ENCODE measurements at places on chromosomes 11 and 22.

DNA sequence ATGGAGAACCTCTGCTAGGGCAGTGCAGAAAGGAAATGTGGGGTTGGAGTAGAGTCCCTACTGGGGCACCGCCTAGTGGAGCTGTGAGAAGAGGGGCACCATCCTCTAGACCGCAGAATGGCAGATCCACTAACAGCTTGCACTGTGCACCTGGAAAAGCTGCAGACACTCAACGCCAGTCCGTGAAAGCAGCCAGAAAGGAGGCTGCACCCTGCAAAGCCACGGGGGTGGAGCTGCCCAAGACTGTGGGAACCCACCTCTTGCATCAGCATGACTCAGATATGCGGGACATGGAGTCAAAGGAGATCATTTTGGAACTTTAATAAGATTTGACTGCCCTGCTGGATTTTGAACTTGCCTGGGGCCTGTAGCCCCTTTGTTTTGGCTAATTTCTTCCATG is 8.7 kb downstream of the TSKU start:
- no peak for DNase-seq

GRCh38 chr11:29352273-29352795 is 664.5 kb downstream of the KCNA4 start:
- no peak for DNase-seq

- no peak for DNase-seq
Observed at GRCh38 chr11:28144808-28145207, 36.6 kb downstream of the METTL15 start.

DNA sequence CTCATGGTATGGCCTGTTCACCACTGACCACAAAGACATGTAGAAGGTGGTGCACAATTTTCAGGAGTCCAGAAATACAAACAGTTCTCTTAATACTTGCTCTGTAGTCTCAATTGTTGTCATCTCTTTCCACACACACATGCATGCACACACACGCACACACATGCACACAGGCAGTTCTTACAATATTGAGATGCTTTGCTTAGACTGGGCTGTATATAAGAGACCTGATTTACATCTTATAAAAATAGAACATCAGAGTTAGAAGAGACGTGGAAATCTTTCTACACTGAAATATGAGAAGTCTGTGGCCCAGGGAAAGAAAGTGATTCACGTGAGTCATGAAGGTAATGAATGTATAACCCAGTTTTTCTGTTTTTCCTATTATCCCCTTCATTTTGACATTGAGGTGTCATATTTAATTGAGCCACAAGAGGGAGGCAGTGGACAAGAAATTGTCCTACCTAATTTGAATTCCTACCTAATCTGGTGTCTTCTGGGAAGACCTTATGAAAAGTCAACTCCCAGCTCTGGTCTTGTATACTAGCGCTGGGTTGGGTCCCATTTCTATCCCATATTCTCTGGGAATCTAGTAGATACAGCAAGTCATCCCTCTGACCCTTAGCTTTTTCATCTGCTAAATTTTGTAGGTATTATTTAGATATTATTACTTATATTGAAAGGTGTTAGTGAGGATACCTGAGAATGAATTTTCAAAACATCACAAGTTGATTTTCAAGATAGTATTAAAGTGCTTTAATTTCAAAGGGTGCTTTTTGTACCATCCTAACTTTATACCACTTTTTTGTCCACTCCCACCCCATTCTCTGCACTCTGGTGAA is 14.9 kb upstream of the MS4A4A start:
- peak; percentile 22 for DNase-seq

DNA sequence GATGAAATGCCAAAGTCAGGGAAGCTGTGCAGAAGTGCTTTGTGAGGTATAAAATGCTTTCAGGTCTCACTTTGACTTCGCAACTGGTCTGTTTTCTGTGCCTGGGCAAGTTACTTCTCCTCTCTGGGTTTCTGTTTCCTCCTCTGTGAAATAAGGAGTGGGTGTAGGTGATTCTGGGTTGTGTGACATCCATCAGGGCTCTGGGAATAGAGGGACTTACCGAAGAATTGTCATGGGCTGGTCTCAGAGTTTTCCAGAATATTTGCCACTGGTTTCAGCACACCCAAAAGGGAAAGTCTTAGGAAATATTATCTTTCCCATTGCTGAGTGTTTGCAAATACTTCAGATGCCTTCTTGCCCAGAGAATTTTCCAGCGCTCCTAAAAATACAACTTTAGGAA is 118.4 kb downstream of the KIAA1671 start:
- no peak for DNase-seq

GRCh38 chr22:33570110-33570509 is 350.2 kb downstream of the LARGE1 start:
- no peak for DNase-seq

DNA sequence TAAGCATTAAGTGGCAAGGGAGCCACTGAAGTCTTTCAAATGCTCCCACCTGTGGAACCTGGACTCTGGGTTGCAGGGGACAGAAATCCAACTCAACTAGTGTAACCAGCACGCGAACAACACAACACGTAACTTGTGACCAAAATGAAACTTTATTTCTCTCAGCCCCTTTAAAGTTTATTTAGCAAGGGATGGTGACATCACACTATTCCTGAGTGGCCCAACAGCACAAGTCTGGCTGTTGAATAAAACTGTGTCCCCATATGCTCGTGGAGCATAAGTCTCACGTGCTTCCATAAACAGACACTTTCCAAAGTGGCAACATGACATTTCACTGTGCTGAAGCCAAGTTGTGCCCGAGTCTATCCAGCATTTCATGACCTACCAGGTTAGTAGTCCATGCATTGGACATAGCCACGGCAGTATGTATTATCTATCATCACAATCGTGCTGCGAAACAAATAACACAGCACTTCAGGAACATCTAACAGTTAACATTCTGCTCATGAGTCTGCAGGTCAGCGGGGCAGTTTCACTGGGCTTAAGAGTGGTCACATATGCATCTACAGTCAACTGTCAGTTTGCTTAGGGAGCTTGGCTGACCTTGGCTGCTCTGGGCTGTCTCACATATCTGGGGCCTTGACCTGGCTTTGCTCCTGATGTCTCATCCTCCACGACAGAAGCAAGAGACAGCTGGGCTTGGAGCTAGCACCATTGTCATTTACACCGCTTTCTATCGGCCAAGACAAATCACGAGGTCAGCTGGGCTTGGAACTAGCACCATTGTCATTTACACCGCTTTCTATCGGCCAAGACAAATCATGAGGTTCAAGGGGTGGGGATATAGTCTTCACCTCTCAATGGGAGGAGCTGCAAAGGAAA is 35.0 kb upstream of the LMO2 start:
- DNase-seq, result no peak

- no peak for DNase-seq
Observed at GRCh38 chr11:88807349-88807748, 258.4 kb downstream of the GRM5 start.

GRCh38 chr11:15826826-15827225 is 529.5 kb downstream of the SOX6 start:
- DNase-seq, result no peak

GRCh38 chr22:48926136-48926535 is 901.5 kb downstream of the BRD1 start:
- DNase-seq, result no peak

GRCh38 chr22:46135611-46136485 is 14.5 kb upstream of the PPARA start:
- no peak for DNase-seq

- DNase-seq, result no peak
Observed at GRCh38 chr11:19864141-19865140, 151.8 kb downstream of the NAV2 start.

DNA sequence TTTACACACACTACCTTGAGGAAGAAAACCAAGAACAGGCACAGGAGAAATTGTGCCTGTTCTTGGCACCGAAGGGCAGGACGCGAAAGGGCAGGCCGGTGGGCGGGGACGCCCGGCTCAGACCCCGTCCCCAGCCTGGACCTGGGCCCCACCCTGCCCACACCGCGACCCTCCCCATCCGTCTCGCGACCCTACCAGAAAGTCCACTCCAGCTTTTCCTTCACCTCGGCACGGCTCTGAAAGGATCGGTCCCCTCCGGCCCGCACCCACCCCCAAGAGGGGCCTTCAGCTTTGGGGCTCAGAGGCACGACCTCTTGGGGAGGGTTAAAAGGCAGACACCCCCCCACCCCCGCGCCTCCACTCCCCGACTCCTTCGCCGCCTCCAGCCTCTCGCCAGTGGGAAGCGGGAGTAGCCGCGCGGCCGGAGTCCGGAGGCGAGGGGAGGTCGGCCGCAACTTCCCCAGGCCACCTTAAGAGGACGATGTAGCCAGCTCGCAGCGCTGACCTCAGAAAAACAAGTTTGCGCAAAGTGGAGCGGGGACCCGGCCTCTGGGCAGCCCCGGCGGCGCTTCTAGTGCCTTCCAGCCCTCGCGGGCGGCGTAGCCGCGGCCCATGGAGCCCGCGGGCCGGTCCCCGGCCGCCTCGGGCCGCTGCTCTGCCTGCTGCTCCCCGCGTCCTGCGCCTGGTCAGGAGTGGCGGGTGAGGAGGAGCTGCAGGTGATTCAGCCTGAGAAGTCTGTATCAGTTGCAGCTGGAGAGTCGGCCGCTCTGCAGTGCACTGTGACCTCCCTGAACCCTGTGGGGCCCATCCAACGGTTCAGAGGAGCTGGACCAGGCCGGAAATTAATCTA is 4.4 kb downstream of the SEC14L6 start:
- no peak for DNase-seq

DNA sequence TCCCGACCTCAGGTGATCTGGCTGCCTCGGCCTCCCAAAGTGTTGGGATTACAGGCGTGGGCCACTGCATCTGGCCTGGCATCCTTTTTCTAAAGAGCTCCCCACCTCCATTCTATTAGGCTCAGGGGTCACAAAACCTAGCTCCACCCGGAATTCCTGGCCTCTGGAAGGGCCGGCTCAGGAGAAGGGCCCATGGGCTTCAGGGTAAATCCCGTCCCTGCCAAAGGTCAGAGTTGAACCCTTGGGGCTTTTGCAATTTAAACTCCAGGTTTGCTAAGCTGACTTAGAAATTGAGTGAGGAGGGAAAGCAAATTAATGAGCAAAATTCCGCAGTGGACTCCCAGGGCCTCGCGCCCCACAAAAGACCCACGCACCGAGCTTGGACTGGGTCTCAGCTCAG is 48.3 kb downstream of the RPS6KA4 start:
- DNase-seq, result no peak

DNA sequence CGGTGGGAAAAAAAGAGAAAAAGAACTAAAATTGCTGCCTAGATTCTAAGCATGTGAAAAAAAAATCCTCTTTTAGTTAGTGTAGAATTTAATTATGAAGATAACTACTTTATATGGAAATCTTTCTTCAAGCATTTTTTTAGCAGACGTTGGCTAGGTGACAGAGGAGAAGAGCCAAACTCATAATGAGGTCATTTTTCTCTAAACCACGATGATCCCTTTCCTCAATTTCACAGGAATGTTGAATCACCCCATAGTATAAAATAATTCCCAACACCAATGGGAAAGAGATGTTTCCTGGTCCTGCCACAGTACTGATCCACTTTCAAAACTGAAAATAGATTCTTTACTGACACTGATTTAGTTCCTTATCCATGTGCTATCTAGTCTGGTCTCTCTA is 319.8 kb downstream of the DLG2 start:
- no peak for DNase-seq
